Hematopoietic multipotent progenitor cell (in vitro differentiated cells): ENCODE measurements at places on chromosomes 5 and 9. TPM values are rescaled to one million over a fixed set of nuclear protein-coding genes. Genes with fewer than 3 reads are reported as not detected.

EIF4E1B gene
- not detected for total RNA-seq

GNA14 gene
- total RNA-seq: under 0.01 TPM

IL9 gene
- total RNA-seq: not detected

PCDHB16 gene
- total RNA-seq: not detected

RFX3 gene
- 31.5 TPM for total RNA-seq

ZNF883 gene
- 1.1 TPM for total RNA-seq

RELL2 gene
- 2.4 TPM for total RNA-seq

DIAPH1 gene
- 41.5 TPM for total RNA-seq

IL4 gene
- total RNA-seq: not detected

ASPN gene
- total RNA-seq: not detected

PDE6A gene
- under 0.01 TPM for total RNA-seq

SLC36A3 gene
- total RNA-seq: not detected

ZNG1E gene
- 10.5 TPM for total RNA-seq

SPAAR gene
- under 0.01 TPM for total RNA-seq

TTC39B gene
- total RNA-seq: 6.2 TPM

SPATA31C1 gene
- under 0.01 TPM for total RNA-seq

SRD5A1 gene
- 15.3 TPM for total RNA-seq

NIM1K gene
- total RNA-seq: 0.27 TPM

MAP1B gene
- total RNA-seq: 0.54 TPM

PRDM9 gene
- under 0.01 TPM for total RNA-seq

F2RL1 gene
- 50.9 TPM for total RNA-seq

BHMT gene
- not detected for total RNA-seq

DBH gene
- total RNA-seq: not detected

SPINK6 gene
- not detected for total RNA-seq

PJA2 gene
- total RNA-seq: 35.8 TPM

EQTN gene
- total RNA-seq: not detected

IFNA21 gene
- total RNA-seq: not detected

KCNT1 gene
- under 0.01 TPM for total RNA-seq

SPINK7 gene
- total RNA-seq: not detected

GFI1B gene
- total RNA-seq: 72.4 TPM

SPAG8 gene
- total RNA-seq: 3.2 TPM

PRXL2C gene
- total RNA-seq: 17.8 TPM

LTC4S gene
- total RNA-seq: 8.6 TPM

CATSPER3 gene
- 0.27 TPM for total RNA-seq

MEIKIN gene
- total RNA-seq: not detected

INSL4 gene
- total RNA-seq: not detected

ZNF462 gene
- 6.5 TPM for total RNA-seq

PPP2R2B gene
- total RNA-seq: 1.6 TPM

RORB gene
- total RNA-seq: under 0.01 TPM

PKN3 gene
- total RNA-seq: 22.4 TPM

GARIN3 gene
- total RNA-seq: not detected
